Activated CD4-positive, alpha-beta T cell treated with anti-CD3 and anti-CD28 coated beads, Interleukin-2, amount 50 U/mL, for 24 hours (primary cell): ENCODE measurements at places on chromosomes 5 and 9.

DNA sequence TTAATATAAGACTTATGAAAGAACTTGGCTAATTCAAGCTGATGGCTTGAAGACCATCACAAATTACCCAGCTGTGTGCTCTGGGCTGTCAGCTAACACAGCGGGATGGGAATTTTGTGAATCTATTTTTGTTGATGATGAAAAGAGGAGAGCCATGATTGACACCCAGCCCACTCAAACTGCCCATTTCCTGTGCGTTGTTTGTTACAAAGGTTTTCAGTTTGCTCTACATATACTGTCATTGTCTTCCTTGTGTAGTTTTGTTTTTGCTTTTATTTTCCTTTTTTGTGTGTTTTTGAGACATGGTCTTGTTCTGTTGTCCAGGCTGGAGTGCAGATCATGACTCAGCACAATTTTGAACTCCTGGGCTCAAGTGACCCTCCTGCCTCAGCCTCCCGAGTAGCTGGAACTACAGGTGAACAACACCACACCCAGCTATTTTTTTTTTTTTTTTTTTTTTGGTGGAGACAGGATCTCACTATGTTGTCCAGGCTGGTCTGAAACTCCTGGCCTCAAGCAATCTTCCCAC lies 400.3 kb downstream of the ICE1 start:
- DNase-seq: no peak

GRCh38 chr9:35844628-35845270 lies 15.7 kb downstream of the TMEM8B start:
- DNase-seq: no peak

DNA sequence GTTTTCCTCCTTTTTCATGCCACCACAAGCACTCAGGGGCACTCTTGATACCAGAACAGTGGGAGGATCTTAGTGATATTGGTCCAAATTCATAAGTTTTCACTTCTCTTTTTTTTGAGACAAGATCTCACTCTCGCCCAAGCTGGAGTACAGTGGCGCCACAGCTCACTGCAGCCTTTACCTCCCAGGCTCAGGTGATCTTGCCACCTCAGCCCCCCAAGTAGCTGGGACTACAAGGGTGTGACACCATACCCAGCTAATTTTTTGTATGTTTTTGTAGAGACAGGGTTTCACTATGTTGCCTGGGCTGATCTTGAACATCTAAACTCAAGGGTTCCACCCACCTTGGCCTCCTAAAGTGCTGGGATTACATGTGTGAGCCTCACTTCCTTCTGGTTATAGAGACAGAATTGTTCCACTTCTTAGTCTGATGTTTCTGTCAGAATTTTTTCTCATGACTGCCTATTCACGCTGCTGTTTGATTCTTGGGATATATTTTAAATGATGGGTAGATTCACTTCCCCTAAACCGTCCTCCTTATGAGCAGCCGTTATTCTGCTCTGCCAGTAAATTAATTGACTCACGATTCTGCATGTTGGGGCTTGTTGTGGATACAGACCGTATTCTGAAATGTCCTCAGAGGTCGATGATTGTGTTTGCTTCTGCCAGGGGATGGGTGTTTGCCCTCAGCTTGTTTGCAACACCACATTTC lies 30.8 kb downstream of the MTAP start:
- no peak for DNase-seq

DNA sequence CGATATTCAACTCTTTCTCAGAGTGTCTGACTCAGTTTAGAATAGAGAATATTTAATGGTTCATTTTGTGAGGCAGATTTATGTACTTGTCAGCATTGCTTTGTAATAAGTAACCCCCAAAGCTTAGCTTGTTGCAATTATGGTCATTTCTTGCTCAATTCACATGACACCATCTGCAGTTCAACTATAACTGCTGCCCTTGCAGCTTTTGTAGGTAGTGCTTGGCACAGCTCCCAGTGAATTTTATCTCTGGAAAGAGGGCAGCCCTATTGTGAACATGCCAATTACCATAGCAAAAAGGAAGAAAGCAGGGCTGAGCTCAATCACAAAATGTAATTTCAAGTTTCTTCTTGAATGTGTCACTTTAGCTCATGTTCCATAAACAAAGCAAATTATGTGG lies 1587.7 kb upstream of the ACO1 start:
- no peak for DNase-seq

GRCh38 chr9:72675586-72675985 lies 154.2 kb downstream of the TMC1 start:
- no peak for DNase-seq

DNA sequence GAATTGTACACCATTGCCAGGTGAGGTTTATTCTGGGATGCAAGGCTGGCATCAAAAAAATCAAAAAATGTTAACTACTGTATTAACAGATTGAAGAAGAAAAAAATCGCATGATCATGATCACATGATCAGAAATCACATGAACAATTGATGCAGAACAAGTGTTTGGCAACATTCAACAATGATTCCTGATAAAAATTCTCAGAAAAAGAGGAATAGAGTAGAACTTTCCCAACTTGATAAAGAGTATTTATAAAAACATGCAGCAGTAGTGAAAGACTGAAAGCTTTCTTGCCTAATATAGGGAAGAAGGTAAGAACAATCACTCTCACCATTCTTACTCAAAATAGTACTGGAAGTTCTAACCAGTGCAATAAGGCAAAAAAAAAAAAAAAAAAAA lies 16.4 kb downstream of the SLCO4C1 start:
- no peak for DNase-seq

DNA sequence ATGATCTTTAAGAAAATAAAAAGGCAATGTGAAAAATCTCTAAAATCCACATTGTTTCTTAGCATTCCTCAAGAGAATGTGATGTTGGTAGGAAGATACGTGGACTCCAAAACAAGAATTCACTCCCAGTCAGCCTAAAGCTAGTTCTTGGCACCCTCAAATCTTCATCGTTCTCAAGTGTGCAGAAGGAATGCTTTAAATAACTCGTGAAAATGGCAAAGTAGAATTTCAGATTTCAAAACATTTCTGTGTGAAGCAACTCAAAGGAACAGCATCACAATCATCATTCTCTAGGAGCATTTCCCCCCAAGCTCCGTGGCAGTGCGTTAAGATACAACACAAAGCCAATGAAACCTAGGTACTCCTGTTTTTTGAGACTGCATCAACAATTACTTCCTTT lies 185.1 kb upstream of the DMAC1 start:
- DNase-seq: no peak

DNA sequence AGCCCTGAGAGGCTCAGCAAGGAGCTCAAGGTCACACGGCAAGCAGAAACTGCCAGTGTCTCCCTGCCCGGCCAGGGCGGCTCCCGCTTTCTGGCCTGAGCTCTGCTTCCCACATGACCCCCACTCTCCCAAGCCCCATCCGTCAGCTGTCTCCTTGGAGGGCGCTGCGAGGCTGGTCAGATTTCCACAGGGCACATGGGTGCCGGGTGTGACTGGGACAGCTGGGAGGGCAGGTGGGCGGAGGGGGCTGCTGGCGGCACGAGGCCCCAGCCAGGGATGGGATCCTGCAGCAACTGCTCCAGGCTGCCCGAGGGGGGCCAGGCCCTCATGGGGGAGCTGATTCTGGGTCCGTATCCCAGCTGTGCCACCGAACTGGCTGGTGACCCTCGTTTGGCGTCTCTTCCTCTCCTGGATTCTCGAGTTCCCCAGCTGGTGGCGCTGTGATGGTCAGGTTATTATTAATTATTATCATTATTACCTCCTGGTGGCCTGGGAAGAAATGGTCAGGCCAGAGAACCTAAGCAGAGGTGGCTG lies 12.9 kb upstream of the WDR38 start:
- DNase-seq: no peak

DNA sequence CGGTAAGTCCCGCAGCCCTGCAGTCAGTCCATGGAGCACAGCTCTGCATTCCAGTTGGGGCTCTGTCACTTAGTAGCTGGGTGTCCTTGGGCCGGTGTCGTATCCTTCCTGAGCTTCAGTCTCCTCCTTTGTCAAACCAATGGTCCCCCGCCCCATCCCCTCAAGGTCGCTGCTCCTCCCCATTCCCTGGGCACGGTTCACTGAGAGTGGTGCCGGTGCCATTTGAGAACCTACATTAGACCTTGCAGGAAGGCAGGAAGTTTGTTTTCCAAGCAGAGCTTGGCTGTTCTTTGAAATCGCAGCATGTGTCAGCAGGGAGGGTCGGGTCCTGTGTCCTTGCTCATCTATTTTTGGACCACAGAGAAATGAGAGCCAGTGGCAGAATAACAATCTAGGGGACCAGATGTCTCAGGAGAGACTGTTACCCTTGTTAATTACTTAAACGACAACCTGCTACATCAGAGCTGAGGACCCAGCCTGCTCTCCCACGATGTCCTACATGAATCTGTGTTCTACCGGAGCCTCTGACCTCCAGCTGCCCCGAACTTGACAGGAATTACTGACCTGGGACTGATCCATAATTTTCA lies 21.7 kb upstream of the BARHL1 start:
- no peak for DNase-seq

- no peak for DNase-seq
Observed at GRCh38 chr9:113932906-113933584, 56.9 kb downstream of the ZNF618 start.

DNA sequence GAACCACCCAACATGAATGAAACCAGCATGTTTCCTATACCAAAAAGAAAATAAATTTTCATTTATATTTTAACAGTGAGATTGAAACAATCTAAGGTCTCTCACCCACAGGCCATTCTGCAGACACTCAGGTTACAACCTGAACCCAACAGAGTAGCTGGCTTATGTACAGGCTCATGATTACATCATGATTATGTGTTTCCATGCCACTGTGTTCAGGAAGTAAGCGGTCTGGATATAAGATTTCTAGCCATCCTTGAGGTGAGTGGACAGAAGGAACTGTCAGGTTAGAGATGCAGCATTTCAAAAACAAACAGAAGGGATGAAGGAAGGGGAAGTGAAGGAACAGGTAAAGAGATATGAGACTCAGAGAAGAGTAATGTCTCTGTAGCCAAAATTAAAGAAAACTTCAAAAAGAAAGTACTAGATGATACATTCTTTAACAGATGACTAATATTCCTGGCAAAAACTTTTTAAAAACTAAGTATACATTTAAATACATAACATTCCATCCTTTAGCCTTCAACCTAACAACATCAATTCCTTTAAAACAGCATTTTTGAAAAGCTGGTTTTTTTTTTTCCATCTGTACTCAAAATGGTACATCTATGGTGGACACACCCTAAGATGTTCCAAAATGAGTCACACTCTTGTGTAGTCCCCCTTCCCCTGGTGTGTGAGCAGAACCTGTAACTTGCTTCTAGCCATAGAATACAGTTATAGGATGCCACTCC lies 119.8 kb downstream of the LPAR1 start:
- DNase-seq: no peak

DNA sequence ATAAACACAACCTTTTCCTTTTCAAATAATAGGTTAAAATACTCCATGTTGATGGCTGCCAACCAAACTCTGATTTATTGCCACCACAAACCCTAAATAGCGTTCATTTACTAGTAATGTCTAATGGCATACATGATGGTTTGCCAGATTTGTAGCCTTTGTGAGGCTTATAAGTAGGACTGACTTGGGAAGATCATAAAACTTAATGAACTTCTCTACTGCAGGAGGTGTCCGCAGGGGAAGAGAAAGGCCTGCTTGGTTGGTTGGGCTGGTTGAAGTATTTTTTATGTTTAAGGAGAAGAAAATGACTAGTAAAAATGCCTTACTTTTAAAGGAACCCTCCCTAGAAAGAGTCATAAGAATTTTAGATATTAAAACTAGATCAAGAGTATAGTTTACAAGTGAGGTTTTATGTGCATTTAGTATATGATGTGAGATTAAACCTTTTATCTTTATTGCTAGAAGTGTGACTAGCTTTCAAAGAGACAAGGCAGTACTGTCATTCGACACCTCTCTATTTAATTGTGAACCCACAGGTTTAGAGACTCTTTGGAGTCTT lies 5.0 kb downstream of the PBX3 start:
- DNase-seq: no peak

DNA sequence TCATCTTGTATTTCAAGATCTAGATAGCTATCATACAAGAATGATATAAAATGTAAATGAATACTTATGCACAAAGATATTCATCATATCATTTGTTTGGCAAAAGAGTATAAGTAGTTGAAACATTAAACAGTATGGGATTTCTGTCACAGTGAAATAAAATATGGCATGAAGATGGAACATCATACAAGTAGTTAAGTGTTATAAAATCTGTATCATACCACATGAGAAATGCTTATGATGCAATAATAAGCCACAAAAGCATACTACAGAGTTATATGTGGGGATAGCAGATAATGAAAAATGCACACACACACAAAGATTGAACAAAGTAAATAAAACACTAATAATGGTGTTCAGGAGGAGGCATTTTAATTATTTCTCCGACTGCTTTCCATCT lies 838.0 kb upstream of the DMAC1 start:
- no peak for DNase-seq

DNA sequence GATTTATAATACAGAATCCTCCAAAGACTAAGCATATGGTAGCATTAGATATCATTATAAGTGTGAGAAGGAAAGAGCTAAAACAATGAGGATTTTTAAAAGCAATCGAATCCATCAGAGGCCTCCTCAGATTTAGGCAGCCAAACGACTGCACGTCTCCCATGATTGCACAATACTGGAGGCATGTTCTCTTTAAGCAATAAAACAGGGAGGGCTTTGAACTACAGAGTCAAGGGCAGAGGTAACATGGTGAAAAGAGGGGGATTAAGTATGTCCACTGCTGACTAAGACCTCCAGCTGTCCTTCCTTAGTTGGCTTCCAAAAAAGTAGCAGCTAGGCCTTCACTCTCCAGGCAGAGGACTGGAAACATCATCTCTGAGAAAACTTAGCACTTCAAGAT lies 298.7 kb upstream of the RGMB start:
- no peak for DNase-seq

- peak; percentile 60 for DNase-seq
Observed at GRCh38 chr5:81006947-81007636, 46.9 kb downstream of the RASGRF2 start.

GRCh38 chr9:70291446-70291845 lies 32.7 kb downstream of the SMC5 start:
- no peak for DNase-seq

GRCh38 chr5:111127453-111128195 lies 35.5 kb downstream of the WDR36 start:
- no peak for DNase-seq

DNA sequence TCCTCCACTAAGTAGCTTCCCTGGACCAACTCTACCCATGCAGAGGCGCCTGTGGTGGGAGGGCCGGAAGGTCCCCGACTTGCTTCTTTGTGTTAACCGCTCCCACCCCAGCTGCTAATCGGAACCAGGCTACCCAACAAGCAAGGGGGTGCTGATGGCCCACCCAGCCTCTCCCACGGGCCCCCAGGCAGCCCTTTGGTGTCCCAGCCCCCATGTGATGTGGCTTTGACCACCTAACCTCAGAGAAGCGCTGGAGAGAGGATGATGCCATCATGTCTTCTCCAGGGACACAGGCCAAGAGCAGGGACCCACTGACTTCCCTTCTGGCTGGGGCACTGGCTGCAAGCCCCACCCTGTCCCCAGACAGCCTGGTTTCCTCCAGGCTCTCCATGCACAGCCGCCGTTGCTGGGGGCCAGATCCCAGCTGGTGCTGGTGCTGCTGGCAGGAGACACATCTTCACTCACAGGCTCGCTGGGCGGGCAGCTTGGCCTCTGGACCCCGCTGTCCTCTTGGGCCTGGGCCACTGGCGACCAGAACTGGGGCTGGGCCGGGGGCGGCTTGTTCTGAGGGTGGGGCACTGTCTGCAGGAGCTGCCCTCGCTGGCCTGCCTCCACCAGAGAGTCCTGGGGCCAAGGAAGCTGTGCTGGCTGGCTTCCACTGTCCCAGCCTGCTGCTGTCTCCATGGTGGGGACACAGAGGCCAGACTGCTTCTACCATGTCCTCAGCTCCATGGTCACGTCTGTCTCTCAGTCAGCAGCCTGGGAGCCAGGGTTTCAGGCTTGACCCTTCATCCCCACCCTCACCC lies 27.8 kb downstream of the LAMC3 start:
- no peak for DNase-seq
